ENCODE measurements at places on chromosomes 13 and 19.

DNA sequence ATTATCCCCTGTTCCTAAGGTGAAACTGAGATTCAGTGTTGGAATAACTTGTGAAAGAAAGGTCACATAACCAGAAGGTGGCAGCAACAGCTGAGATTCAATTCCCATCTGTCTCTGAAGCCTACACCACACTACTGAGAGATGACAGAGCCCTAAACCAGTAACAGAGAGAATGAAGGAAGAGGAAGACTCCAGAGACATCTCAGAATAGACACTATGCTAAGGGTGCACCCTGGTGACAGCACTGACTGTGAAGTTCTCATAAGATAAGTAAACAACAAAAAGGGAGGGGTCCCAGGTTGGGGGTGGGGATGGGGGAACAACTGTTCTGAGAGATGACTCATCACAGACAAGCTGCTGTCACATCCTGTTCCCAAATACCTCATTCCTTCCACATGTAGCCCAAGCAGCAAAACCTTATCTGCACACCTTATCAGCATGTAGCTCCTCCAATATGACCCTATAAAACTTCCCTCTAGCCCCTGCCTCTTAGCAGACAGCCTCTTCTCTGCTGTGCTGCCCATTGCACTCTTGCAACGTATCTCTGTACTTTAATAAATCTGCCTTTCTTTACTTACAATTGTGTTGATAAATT lies 46.5 kb downstream of the UTP14C start:
- no peak for DNase-seq

GRCh38 chr13:30153545-30154426 lies 153.6 kb downstream of the KATNAL1 start:
- no peak for DNase-seq

DNA sequence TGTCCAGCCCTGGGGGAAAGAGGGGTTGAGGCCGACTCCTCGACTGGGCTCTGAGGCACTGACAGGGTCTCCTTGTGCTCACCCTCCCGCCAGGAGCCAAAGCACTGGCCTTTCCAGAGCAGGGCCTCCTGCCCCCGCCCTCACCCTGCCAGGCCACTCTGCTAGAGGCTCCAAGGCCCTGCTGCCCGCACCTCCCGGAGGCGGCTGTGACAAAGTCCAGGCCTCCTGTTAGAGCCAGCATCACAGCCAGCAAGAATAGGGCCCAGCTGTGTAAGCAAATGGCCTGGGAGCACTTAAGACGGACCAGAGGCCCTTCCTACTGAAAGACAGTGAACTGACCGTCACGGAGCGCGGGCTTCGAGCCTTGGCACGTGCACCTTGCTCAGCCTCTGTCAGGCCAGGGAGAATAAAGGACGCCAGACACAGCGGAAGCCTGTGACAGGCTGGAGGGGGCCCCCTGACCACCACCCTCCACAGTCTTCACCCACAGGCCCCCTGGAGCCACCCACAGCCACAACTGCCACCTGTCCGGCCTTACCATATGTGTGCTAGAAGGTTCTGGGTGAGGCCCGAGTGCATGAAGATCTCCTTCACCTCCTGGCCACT lies 50.9 kb downstream of the EPS15L1 start:
- no peak for DNase-seq

GRCh38 chr13:76474966-76475365 lies 411.2 kb downstream of the KCTD12 start:
- DNase-seq: no peak

GRCh38 chr13:93416736-93417355 lies 190.2 kb downstream of the GPC6 start:
- no peak for DNase-seq

DNA sequence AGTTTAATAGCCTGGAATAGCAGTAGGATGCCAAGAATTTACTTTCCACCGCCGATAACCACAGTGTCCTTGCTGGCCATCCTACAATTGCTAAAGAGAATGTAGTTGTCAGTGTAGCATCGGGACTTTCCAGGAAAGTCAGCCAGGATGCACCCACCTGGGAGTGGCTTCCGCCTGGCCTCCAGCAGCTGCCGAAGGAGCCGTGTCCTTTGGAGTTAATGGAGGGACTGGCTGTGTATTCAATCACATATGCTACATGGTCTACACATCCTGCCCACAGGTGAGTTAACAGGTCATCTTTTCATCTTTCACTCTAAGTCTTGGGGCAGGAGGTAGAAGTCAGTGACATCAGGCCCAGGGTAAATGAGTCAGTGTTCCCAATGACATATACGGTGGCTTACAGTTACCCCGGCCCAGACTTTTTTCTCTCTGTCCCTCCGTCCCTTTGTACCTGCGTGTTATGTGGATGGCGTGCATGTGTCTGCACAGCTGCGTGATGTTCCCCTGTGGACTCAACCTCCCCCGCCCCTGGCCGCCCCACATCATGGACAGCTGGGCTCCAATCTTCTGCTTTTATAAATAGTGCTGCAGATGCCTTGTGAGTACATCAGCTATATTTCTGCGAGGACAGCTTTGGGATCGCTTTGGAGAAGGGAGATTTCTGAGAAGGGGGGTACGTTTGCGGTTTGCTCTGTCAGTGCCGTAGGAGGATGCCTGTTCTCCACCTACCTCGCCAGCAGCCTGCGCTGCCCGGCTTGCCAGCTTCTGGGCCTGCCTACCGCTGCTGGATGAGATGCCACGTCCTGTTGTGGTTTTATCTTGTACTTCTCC lies 63.1 kb downstream of the ATP11A start:
- DNase-seq: peak; percentile 9

DNA sequence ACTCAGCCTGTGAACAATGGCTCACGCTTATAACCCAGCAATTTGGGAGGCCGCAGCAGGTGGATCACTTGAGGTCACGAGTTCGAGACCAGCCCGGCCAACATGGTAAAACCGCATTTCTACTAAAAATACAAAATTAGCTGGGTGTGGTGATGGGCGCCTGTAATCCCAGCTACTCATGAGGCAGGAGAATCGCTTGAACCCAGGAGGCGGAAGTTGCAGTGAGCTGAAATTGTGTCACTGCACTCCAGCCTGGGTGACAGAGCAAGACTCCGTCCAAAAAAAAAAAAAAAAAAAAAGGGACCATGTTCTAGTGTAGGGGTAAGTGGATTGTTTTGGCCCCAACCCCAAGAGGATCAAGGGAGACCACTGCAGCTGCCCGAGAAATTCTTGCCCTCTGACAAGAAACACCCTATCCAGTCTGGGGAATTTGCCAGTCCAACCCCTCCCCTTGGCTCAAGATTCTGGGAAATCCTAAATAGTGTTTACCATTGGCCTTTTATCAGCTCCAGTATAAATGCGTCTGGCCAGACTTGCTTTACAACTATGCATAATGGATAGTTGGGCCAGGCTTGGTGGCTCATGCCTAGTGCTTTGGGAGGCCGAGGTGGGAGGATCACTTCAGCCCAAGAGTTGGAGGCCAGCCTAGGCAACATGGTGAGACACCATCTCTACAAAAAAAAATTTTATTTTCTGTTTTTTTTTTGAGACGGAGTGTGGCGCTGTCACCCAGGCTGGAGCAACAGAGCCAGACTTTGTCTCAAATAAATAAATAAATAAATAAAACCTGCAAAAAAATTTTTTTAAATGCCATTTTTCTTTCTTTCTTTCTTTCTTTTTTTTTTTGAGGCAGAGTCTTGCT lies 5.1 kb upstream of the DHDH start:
- no peak for DNase-seq

- no peak for DNase-seq
Measured at GRCh38 chr13:80022146-80022545, 318.8 kb downstream of the SPRY2 start.

GRCh38 chr13:48233889-48234488 lies 983 bp downstream of the ITM2B start:
- DNase-seq: no peak

DNA sequence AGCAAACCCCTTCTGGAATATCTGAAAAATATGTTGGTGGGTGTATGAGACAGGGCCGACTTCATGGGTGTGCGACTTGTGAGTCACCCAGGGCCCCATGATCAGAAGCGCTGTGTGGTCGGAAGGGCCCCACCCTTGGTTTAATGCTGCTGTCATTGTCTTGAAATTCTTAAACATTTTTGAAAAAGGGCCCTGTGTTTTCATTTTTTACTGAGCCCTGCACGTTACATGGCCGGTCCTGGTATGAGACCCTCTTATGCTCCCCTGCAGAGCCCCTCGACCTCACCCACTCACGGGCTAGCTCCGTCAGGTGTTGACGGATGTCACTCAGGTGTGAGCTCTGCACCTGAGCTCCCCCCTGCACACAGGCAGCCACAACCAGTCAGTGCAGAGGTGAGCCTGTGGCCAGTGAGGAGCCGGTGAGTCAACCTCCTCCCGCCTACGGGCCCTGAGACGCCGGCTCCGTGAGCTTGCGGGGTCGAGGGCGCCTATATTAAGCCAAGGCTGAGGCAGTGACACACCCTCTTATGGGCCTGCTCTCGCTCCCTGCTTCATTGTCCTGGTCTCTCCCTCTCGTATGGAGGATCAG lies 27.7 kb downstream of the GADD45B start:
- peak; percentile 67 for DNase-seq

DNA sequence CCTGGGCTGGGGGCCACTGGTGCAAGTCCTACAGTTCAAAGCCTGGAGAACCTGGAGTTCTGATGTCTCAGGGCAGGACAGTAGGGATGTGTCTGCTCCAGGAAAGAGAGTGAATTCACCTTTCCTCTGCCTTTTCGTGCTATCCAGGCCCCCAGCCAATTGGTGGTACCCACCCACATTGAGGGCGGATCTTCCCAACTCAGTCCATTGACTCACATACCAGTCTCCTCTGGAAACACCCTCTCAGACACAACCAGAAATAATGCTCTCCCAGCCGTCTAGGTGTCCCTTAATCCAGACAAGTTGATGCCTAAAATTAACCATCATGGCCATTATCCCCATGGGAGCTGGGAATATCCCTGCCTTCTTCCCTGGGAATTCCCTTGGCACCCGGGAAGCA lies 38.8 kb upstream of the CHST8 start:
- no peak for DNase-seq

DNA sequence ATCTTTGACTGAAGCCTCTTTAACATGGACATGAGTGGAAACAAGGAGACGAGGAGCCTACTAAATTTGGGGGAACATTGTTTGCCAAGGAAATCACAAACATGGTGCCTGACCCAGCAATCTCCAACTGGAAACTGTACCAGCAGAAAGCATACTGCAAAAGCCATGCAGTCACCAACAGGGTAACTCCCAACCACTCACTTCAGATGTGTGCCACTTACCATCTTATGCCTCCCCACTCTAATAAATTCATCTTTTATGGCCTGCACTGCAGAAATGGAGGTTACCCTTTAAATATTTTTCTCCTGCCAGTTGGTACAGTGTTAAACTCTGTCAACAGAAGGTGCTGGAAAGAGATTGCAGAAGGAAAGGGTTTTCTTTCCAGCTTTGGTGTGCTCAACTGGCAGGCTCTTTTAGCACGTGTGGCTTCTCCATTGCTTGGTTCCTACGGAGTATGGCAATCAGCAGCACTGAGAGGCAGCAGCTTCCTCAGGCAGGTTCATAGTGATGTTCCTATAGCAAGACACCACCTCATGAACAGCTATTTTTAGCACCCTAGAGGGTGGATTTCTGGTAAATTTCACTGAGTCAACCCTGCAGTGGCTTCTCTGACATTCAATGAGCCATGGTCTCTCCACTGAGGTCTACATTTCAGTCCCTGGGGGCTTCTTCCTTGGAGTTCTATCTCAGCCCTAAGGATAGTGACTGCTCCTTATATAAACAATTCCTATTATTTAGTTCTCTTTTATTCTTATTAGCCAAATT lies 21.4 kb downstream of the MIR17HG start:
- no peak for DNase-seq

GRCh38 chr13:113295776-113296175 lies 1.3 kb upstream of the LAMP1 start:
- no peak for DNase-seq

GRCh38 chr19:38674388-38675171 lies 27.1 kb downstream of the ACTN4 start:
- DNase-seq: no peak

GRCh38 chr19:5667751-5668271 lies 12.5 kb downstream of the MICOS13 start:
- DNase-seq: no peak

GRCh38 chr13:75353781-75354193 lies 128.2 kb downstream of the TBC1D4 start:
- DNase-seq: no peak

DNA sequence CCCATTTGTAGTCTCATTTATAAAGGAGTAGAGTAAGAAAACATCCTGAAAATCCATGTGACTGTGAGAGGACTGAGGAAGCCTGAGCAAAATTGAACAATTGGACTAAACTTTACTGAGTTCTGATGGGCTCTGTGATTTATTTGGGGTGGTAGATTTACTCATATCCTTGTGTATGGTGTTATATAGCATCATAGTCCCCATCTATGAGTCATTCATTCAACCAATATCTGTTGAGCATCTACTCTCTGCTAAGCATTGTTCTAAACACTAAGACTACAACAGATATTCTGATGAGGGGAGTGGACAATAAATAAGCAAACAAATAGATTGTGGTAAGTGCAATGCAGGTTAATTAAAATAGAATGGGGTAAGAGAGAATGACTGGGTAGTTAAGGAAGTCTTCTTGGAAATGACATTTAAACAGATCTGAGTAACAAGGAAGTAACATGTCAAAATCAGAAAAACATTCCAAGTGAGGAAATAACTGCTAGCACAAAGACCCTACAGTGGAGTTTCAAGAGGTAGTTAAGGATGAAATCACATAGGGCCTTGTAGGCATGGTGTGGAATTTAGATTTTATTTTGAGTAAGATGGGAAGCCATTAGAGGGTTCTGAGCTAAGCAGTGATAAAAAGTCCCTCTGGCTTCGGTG lies 36.3 kb upstream of the MLNR start:
- DNase-seq: no peak

- no peak for DNase-seq
Measured at GRCh38 chr13:105442949-105443699, 1092.3 kb downstream of the EFNB2 start.

- peak; percentile 35 for DNase-seq
Measured at GRCh38 chr19:2032296-2032941, 16.9 kb upstream of the BTBD2 start.

DNA sequence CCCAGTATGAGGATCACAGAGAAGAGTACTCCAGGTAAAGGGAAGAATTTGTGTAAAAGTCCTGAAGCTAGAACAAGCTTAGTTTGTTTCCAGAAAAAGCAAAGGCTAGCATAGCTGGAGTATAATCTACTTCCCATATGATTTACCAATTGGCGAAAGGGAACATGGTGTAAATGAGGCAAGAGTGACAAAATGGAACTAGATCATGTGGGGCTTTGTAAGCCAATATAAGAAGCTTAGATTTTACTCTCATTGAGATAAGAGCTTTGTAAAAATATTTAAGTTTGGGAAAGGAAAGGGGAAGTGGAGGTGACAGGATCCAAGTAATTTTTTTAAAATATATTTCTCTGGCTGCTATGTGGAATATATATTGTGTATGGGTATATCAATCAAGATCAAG lies 234.9 kb downstream of the KCTD12 start:
- no peak for DNase-seq

DNA sequence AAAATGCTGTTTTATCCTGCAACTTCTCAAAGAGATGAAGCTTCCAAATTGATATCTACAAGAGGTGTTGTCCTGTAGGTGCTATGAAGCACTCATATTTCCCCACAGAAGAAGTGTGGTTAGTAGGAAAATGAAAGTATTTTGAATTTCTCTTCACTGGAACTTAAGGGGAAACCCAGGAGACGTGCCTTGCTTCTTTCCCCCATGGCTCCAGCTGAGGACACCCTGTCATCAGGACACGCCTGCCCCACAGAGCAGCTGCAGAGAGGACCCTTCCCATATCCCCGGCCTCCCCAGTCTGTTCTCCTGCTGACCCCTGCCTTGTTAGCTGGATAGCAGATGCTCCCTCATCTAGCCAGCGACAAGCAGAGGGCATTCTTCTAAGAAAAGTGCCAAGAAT lies 371.3 kb downstream of the COG6 start:
- DNase-seq: no peak

GRCh38 chr13:113667771-113668490 lies 912 bp downstream of the GRK1 start:
- no peak for DNase-seq

All from activated T-helper 1 cell treated with Interleukin-2 at 50 U/mL for 16 hours (primary cell).